ENCODE measurements at places on chromosomes 11 and 22.

DNA sequence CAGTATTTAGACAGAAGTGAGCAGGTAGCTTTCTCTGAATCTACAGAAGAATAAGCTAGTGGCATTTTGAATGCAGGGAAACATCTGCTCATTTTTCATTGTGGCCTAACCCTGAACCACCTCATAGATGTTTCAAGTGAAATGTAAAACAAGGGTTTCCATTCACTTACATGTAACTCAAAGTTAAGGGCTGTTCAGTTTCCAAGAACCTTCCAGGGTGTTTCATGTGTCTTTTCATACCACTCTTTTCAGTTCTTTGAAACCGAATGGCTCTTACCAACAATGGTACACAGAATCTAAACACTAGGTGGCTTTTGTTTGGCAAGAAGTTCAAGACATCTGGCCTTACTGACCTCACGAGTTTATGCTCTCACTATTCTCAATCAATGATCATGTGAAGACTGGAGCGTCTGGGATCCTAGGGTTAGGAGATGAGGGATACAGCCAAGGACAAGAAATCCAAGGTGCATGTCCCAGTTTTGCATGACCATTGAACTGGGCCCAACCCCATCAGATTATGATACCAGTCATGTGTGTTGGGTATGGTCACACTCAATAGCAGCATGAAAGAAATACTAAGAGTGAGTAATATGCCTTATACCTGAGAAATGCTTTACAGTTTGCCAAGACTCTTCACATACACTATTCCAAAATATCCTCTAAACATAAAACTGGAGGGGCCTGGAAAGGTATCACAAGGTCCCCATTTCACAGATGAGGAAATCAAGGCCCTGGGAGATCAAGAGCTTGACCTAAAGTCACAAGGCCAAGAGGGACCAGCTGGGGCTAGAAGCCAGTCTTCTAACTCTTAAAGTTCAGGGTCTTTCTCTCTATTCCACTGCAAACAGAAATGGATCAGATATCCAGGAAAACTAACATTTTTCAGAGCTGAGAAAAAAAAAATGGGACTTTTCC is 92.7 kb downstream of the ETS1 start:
- DNase-seq: no peak

DNA sequence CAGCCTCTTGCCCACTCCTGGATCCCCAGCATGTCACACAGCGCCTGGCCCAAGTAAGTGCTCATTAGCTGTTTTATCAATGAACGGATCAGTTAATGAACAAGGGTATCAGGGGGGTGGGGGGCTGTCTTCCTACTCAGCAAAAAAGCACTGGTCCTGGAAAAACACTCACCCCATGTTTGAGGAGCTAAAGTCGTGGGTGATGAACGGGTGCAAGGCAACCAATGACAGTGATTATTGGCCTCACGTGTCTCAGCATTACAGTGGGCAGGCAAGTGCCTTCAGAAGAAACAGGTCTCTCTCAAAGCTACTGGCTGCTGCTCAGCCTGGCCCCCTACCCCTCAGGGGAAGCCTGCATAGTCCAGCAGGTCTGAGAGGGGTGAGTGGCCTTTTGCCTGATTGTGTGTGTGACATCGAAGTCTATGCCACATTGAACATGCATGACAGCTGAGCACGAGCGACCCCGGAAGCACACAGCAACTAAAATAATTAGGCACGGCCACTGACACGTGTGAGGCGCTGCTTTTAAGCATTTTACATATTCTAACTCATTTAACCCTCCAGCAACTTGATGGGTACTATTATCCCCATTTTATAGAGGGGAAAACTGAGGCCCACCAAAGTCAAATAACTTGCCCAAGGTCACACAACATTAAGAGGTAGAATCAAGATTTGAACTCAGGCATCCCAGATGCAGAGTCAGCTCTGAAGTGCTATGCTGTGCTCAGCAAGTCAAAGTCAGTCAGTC is 2.6 kb upstream of the MS4A10 start:
- no peak for DNase-seq

- DNase-seq: no peak
Observed at GRCh38 chr11:134562196-134562595, 150.2 kb upstream of the B3GAT1 start.

DNA sequence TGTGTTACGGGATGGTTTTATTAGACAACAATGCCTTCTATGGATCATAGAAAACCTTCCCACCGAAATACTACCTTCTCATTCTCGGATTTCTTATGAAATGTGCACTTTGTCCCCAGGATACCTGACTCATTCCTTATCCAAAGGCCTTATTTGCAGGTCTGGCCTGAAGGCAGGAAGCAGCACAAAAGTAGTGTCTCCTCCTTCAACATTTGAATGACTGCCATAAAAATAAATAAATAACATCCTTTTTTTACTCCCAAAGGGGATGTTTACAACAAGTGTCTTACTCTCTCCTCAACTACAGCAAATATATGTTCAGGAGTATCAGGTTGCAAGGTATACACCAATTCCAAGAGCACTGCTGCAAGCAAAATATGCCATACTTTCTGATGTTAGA is 41.6 kb upstream of the PAK1 start:
- DNase-seq: no peak

DNA sequence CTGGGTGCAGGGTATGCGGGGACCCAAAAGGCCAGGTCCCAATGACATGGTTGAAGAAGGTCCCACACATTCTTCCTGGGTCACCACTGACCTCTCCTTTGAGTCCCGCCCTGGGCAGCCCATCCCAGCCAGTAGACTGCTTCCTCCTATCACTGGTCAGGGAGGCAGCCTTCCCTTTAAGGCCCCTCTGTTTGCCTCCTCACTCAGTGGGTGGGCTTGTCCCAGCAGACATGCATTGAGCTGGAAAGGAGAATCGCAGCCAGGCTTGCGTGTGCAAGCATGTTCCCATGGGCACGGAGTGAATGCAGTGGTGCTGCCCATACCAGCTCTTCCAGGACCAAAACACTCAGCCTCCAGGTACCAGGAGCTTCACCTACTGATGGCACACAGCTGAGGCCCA is 162.4 kb upstream of the SYT13 start:
- no peak for DNase-seq

- peak; percentile 81 for DNase-seq
Observed at GRCh38 chr11:57277845-57278720, 41.0 kb upstream of the APLNR start.

GRCh38 chr22:18103527-18104269 is 6.9 kb upstream of the TUBA8 start:
- DNase-seq: no peak

DNA sequence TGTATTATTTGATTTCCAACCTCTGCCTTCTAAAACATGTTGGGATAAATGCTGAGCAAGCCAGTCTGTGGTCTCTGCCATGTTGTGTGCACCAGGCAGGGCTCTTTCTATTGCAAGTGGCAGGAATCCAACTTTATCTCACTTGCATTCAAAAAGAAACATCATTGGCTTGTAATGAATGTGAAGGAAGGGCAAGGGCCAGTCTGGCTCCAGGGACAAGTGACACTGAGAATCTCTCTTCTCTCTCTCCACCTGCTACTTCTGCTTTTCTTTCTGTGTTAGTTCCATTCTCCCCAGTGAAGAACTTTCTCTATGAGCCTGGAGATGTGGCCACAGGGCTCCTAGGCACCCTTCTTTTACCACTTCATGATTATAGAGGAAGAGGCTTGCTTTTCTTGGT is 329.9 kb upstream of the NCAM1 start:
- peak; percentile 66 for DNase-seq

DNA sequence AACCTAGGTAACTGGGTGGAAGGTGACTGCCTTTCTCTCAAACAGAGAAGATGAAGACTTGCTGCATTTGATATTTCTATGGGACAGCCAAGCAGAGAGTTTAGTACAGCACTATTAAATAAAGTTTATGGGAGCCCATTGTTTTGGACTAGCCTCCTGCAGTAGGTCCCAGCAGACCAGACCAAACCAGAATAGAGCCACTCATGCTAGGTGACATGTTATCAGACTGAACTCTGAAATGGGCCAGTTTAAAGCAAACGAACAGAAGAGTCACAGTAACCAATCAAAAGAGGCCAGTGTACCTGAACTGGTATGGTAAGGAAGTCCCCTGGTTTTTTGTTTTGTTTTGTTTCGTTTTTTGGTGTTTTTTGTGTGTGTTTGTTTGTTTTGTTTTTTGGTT is 7.9 kb upstream of the MPZL2 start:
- no peak for DNase-seq

DNA sequence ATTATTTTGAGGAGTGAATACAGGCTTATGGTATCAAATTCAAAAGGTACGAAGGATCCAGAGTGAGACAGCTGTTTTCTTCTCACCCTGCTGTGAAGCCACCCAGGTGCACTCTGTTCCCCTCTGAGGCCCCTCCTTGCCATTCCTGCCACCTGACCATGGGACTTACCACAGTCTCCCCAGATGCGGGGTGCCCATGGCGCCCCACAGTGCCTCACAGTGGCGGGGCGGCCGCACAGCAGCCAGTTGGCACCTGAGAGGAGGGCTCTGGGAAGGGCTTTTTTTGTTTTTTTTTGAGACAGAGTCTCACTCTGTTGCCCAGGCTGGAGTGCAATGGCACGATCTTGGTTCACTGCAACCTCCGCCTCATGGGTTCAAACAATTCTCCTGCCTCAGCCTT is 151.7 kb downstream of the CEP164 start:
- no peak for DNase-seq

- DNase-seq: no peak
Observed at GRCh38 chr22:37146507-37147180, 3.1 kb downstream of the IL2RB start.

- DNase-seq: no peak
Observed at GRCh38 chr11:65488273-65489034, 10.4 kb upstream of the MALAT1 start.

DNA sequence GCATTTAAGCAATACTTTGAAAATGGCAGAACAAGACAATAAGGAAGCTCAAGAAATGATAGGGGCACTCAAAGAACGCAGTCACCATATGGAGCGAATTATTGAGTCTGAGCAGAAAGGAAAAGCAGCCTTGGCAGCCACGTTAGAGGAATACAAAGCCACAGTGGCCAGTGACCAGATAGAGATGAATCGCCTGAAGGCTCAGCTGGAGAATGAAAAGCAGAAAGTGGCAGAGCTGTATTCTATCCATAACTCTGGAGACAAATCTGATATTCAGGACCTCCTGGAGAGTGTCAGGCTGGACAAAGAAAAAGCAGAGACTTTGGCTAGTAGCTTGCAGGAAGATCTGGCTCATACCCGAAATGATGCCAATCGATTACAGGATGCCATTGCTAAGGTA is 51.9 kb downstream of the SPECC1L start:
- DNase-seq: no peak

DNA sequence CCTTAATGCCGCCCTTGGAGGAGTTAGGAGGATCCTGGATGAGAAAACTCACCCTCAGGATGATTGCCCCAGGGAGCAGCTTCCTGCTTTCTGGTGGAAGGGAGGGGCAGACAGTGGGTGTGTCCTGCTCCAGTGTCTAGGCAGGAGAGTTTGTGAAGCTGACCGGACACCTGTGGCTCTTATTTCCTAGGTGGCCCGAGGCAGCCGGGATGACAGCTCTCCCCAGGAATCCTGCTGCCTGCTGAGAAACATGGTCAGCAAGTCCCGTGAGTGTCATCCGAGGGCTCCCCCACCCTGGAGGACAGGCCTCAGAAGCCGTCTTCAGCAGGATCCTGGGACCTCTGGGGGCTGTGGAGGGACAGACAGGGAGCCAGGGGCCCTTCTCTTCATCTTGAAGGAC is 50.4 kb downstream of the ST3GAL4 start:
- no peak for DNase-seq

DNA sequence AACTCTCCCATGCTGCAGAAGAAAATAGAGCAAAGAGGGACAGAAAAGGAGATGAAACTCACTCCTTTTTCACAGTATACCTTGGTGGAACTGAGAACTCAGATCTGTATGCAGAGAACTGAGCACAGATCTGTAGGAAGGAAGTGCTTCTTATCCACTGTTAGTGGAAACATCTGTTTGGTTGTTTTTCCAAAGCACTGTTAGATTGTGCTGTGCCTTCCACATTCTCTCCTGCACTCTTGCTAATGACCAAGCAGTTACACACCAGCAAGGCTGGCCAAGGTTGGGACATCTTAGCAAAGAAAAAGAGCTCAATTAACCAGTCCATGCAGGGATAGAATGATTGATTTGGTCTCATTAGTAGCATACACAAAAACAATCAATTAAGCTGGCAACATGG is 20.1 kb upstream of the SIK2 start:
- DNase-seq: no peak

DNA sequence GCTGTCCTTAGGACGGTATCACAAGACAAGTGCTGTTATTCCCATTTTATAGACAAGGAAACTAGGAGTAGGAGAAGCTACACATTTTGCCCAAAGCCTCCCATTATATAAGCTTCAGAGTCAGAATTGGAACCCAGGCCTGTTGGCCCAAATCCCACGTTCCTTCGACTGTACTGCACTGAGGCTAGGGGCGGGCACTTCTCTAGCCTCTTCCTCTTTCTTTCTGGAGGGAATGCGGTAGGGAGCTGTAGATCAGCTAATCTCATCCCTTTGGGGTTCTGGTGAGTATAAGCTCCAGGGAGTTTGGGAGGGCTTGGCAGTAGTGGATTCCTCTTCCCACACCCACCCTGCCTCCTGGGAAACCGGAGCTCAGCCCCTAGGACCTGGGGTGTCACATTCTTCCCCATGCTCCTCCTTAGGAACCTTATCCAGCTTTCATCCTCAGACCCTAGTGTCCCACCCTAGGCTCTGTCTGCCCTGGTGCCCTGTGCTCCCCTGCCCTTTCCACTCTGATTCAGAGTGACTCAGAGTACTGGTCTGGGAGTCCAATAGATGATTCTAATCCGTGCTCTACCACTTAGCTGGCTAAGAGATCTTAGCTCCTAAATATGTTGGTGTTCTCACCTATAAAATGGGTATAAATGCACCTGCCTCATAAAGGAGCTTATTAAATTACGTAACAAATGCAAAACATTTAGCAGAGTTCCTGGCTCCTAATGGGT is 29.3 kb downstream of the PHLDB1 start:
- DNase-seq: no peak

DNA sequence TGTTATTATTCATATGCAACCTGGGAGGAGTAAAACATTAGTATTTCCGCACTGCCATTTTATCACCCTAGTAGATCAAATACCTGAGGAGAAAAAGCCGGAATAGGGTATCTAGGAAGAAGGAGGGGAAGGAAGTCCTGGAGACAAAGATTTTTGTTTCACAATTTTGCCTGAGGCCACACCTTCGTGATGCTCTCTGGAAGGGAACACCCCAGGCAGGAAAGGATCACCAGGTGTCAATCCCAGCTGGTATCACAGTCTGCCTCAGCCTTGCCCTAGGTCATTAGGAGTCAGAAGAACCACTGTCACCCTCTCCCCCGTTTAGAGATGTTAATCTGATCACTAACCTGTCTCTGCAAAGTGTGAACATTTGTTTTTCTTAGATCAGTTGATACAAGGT is 35.4 kb upstream of the IGSF9B start:
- no peak for DNase-seq

- DNase-seq: no peak
Observed at GRCh38 chr11:2071748-2072385, 67.3 kb downstream of the IGF2 start.

DNA sequence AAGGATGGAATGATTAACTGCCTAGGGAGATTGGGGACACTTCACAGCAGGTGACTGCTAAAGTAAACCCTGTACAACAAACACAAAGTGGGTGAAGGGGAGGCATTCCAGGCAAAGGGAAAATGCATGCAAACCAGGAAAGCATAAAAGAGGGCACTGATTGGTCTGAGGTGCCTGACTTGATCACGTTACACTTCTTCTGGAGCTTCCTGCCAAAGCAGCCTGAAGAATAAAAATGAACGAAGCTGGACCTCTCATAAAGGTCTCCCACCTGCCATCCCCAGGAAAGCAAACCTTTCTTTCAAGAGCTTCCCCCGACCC is 46.7 kb upstream of the SCUBE2 start:
- no peak for DNase-seq

- no peak for DNase-seq
Observed at GRCh38 chr11:88404932-88405710, 67.6 kb upstream of the CTSC start.

All from brain (organoid and tissue), 16 donors.